Activated T-helper 1 cell treated with anti-CD3 and anti-CD28 coated beads, Interleukin-12 subunit alpha, Interleukin-12 subunit beta, Interleukin-2, Interleukin-4 antibody, amounts not matched to agents 30 ng/mL and 10 ng/mL and 1 ng/mL, durations not matched to agents 14 hours and 24 hours and 36 hours (primary cell): ENCODE measurements at places on chromosomes 16 and 17. TPM values are rescaled to one million over a fixed set of nuclear protein-coding genes. Genes with fewer than 3 reads are reported as not detected.

GRCh38 chr17:57110152-57110542 is 25.1 kb downstream of the AKAP1 start:
- H3K4me1 ChIP-seq: no peaks in the 10 kb centered on the region
- no peak overlapping the region for H3K4me3 ChIP-seq
- H3K27me3 ChIP-seq: no peaks in the 10 kb centered on the region

GRCh38 chr16:56357241-56357764 is 68.0 kb downstream of the AMFR start:
- H3K36me3 ChIP-seq: peaks cover 3% of the 10 kb centered on the region
- H3K27me3 ChIP-seq: peaks cover 2% of the 10 kb centered on the region
- H3K4me1 ChIP-seq: peaks cover 38% of the 10 kb centered on the region
- DNase-seq: no peak
- H3K4me3 ChIP-seq: peak overlapping the region; percentile 71

DNA sequence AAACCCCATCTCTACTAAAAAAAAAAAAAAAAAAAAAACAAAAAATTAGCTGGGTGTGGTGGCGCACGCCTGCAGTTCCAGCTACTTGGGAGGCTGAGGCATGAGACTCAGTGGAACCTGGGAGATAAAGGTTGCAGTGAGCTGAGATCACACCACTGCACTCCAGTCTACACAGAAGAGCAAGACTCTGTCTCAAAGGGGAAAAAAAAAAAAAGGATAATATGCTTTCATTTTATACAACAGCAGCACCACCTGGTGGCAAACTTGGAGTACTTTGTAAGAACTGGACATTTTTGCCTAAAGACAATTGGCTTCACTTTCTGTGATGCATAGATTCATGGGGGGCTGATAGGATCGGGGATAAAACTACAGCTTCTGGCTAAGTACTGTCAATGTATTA is 8.5 kb downstream of the CHTF8 start:
- no peak overlapping the region for H3K27ac ChIP-seq
- H3K4me1 ChIP-seq: peaks cover 9% of the 10 kb centered on the region
- peaks cover 11% of the 10 kb centered on the region for H3K36me3 ChIP-seq
- H3K27me3 ChIP-seq: no peaks in the 10 kb centered on the region
- no peak overlapping the region for H3K4me3 ChIP-seq

ITGB4 gene
- 1.4 and 2.7 TPM in 2 replicates for total RNA-seq

DNASE1L2 gene
- total RNA-seq: 1.6 and 2.2 TPM in 2 replicates

KRT17 gene
- 0.24 TPM in 1 of 2 replicates, not detected in the other for total RNA-seq
